ENCODE measurements at places on chromosomes 2 and 18. TPM values are rescaled to one million over a fixed set of nuclear protein-coding genes. Genes with fewer than 3 reads are reported as not detected.

The SP140 gene
- total RNA-seq: not detected

The SDC1 gene
- 223 TPM for total RNA-seq

The INHA gene
- 0.51 TPM for total RNA-seq

The THSD7B gene
- total RNA-seq: not detected

The ARHGAP25 gene
- total RNA-seq: not detected

The SFT2D3 gene
- 3.8 TPM for total RNA-seq

All from A549 treated with RU486 at 1 μM for 4 hours (cell line).